Caco-2 (cell line): ENCODE measurements at places on chromosomes 4 and X.

DNA sequence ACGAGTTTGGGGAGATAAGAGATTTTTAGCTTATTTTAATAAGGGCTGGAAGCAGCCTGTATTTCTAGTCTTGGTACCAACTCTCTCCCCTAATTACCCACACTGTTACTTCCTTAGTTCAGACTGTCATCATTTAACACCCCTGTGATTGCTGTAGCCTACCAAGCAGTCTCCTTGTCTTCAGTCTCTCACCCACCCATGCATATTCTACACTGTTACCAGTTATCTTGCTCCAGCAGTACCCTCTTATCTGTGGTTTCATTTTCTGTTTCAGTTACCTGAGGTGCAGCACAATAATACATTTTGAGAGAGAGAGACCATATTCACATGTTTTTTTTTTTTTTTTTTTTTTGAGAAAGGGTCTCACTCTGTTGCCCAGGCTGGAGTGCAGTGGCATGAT, 80.2 kb downstream of the DIAPH2 start:
- no peak for DNase-seq

GRCh38 chr4:86927843-86928395, 6.9 kb upstream of the AFF1 start:
- no peak for DNase-seq

GRCh38 chr4:73776321-73776729, 36.0 kb downstream of the CXCL8 start:
- no peak for DNase-seq

GRCh38 chrX:69371159-69371558, 133.0 kb upstream of the NALF2 start:
- DNase-seq: no peak

- DNase-seq: no peak
Measured at GRCh38 chr4:40628888-40629287, 776 bp downstream of the RBM47 start.
